ELF-1 (cell line): ENCODE measurements at places on chromosomes 16 and 17.

- no peak for DNase-seq
These were observed 57.8 kb downstream of the STH start for GRCh38 chr17:46056800-46057304.

DNA sequence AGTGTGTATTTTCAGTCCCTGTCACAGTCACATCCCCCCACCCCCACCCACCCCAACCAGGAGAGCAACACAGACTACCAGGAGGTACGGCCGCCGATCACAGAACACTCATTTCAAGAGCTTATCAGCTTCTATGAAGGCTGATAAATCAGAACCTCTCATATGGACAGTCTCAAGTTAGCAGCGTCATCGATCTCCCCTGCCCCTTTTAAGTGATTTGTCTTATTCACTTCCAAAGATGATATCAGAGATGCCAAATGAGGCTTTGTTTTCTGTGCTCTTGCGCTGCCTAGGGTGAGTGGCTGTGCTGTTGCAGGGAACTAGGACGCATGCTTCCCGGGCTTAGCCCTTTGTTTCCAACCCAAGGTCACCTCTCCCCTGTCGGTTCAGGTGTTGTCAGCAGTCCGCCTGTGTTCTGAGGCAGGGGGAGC is 26.8 kb upstream of the PMFBP1 start:
- no peak for DNase-seq

GRCh38 chr17:73427198-73427597 is 115.4 kb upstream of the CDC42EP4 start:
- no peak for DNase-seq

GRCh38 chr16:8646326-8647053 is 25.0 kb downstream of the METTL22 start:
- no peak for DNase-seq

DNA sequence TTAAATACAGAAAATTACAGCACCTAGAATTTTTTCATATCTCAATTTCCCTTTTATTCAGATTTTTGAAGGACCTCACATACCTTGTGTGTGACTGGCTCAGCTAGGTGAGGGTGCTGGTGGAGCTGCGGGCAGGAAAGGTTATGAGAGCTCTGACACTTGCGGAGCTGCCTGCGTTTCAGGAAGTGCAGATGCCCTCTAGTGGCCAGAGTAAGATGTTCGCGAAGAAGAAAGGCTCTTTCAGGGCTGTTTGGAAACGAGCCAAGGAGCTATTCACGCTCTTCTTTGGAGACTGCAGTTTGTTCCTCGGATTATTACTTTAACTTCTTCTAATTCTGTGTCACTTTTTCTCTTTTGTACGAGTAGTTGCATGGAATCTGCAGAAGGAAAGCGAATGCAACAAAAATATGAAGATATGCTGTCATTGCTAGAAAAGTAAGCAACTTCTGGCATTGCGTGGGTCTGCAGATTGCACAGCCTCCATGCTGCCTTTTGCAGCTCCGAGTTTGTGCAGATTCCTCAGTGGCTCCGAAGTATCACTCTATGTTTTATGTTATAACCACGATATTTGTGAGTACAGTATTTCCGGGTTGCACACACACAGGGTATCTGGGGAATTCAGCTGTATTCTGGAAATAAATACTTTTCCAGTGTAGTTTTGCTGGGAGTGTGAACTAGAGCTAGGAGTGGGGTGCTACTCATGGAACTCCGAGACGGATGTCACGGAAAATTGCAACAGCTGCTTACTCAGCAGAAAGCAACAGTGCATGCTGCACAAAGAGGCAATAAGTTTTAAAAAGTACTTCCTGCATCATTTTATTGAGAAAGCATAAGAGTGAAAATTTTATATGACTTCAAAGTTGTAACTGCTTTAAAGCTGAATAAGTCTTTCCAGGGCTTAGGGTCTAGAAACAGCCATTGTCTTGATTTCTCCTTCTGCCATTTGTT is 46.3 kb downstream of the DNAH9 start:
- DNase-seq = peak; percentile 54

- DNase-seq = no peak
These were observed 59.0 kb upstream of the TBX2 start for GRCh38 chr17:61340431-61341209.

GRCh38 chr17:954431-955164 is 25.0 kb downstream of the NXN start:
- DNase-seq = peak; percentile 46

DNA sequence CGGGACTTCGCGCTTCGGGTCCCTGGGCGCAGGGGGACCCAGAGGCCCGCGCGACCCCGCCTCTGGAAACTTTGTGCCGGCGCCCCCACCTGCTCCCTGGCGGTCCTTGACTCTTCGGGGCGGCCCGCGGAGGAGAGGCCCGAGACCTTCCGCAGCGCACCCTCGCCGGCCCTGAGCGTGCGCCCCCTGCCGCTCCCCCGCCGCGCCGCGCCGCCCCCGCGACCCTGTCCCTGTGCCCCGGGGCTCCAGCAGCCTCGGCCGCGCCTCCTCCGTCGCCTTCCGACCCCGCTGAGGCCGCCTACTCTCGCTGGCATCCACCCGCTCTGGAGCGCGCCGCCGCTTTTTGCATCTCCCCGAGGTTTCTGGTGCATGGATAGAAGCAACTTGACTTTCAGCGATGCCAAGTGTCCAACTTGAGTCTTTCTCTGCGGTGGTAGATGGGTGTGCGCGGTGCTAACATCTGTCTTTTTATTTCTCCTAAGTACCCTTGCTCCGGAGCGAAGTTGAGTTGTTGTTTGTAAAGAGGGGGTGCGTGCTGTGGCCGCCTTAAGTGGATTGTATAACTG is 414 bp downstream of the DUSP14 start:
- peak; percentile 73 for DNase-seq

DNA sequence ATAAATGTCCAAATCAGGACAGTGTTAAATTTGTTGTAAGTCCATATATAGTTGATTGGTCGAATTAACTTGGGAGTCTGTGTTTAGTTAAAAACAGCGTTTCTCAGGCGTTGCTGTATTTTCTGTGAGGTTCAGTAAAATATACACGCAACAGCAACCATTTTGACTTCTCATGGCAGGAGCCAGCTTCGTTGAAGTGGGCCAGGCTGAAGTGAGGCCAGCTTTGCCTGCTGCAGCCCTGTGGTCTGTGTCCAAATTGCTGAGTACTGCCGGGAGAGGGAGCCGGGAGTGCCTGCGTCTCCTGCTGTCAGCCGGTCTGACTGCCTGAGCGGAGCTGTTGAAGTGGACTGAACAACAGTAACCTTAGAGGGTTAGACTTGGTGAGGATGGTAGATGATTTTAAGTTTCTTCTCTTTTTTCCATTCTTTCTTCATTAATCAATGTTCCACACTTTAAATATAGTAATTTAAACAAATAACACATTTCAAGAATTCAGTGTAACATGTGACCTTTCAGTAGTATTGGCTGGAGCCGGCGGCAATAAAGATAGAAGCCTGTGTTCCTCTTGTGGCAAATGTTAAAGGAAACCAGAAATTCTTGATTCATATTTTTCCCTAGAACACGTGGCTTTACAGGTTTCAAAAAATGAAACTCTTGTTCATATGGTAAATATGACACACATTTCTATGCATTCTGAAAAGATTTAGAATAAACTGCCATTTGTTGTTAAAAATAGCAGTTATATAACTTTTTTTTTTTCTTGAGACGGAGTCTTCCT is 37.0 kb upstream of the ZNF750 start:
- DNase-seq = peak; percentile 88

GRCh38 chr16:2664574-2664982 is 17.7 kb upstream of the KCTD5 start:
- DNase-seq = no peak

GRCh38 chr16:64133366-64133765 is 988.5 kb downstream of the CDH11 start:
- no peak for DNase-seq

DNA sequence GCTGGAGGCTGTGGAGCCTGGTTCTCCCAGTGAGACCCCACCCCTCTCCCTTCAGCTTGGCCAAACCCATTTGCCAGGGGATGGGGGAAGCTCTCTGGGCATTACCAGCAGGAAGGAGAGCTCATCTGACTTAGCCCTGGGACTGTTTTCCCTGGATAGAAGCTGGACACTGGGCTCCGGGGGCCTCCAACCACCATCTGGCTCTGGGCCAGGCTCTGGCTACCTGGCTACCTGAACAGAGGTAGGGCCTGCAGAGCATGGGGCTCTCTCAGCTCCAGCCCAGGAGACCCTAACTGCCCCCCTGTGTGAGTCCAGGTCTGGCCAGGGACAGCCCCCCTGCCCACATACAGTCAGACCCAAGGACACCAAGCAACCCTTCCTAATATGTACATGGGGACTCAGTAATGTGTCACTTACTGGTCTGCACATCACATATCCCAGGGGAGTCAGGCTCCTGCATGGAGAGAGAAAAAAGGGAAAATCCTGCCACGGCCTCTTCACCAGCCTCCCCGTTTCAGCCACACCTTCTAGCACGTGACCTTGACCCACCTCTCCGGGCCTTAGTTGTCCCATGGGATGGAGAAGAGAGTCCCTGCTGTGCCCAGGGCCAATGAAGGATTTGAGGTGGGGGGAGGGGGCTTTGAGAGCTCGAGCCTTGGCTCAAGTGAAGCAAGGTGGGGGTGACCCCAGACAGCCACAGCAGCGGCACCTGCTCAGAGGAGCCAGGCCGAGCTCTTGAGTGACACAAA is 13.8 kb downstream of the CNGB1 start:
- no peak for DNase-seq

- peak; percentile 65 for DNase-seq
These were observed at the start of gene PYDC1 for GRCh38 chr16:31216422-31217135. TSS of gene PYDC1 (minus strand) at chr16:31217135. CDS start at chr16:31217028, 107 bp downstream.

GRCh38 chr17:57959929-57960328 is 4.7 kb upstream of the CUEDC1 start:
- DNase-seq = no peak

GRCh38 chr17:16922386-16923096 is 49.4 kb downstream of the TNFRSF13B start:
- DNase-seq = no peak

GRCh38 chr16:56349086-56349415 is 76.3 kb downstream of the AMFR start:
- no peak for DNase-seq

GRCh38 chr17:50087912-50088405 is 7.2 kb upstream of the PDK2 start:
- no peak for DNase-seq

GRCh38 chr17:81027591-81028505 is 7.1 kb upstream of the BAIAP2 start:
- DNase-seq = no peak

DNA sequence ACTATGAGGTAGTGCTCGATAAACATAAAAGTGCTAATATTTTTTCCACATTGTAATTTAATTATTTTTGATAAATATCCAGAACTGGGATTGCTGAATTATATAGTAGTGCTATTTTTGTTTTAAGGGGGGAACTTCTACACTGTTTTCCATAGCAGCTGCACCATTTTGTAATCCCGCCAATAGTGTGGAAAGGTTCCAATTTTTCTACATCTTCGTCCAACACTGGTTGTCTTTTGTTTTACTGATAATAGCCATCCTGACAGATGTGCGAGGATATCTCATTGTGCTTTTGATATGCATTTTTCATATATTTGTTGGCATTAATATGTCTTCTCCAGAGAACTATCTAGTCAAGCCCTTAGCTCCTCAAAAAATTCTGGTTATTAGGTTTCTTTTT is 259.6 kb upstream of the KCNJ16 start:
- no peak for DNase-seq

DNA sequence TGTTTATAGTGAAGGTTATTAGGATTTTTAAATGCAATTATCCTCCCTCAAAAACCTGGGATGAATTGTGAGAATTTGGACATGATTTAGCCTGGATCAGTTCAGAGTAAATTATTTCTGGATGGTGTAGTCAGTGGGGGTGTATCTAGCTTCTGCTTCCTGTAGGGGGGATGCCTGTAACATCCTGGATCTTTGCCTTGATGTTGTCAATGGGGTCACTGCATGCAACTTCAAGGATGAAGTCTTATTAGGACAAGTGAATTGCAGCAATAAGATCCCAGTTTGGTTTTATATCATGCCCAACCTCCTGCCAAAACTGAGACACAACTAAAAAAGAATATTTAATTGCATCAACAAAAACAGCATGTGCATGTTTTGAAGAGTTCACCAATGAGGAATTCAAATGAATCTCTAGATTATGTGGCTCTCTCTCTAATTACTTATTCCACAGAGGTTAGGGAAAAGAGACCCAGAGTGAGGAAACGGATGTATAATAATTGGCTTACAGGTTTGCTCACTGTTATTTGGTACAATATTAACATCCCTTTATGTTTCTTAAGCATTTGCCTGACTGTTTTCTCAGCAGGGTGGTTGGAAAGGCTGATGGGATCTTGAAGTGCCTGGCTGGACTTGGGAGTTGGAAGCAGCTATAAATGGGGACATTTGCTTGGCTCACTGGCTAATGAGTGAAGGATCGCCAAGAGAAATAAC is 159.8 kb downstream of the HS3ST3B1 start:
- DNase-seq = no peak
